ENCODE measurements at places on chromosomes 1 and 21.

DNA sequence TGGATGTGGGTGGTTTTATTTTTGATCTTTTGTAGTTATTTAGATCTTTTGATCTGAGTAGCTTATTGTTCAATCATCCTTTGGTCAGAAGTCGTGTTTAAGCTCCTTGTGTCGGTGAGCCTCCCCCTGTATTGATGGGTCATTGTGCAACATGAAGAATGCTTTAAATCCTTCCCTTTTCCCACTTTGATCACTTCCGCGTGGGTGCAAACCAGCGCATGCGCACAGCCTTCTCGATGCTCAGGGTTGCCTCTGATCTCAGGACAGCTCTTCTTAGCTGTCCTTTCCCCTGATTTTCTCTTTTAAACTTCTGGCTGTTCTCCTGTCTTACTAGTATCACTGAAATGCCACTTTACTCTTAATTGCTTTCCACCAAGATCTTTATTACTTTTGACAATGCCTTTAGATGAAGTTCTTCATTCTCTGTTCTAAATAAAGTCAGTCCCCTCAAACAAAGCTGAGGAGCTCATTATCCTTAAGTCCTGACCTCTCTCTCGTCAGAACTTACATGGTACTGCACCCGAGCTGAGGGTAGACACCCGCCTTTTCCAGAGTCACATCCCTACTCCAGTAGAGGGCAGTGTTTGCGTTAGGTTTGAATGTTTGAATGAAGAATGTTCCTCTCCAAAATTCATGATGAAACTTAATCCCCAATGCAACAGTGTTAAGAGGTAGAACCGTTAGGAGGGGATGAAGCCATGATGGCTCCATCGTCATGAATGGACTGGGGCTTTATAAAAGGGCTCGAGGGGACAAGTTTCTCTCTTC lies 547.9 kb upstream of the TMPRSS15 start:
- peak; percentile 24 for DNase-seq

DNA sequence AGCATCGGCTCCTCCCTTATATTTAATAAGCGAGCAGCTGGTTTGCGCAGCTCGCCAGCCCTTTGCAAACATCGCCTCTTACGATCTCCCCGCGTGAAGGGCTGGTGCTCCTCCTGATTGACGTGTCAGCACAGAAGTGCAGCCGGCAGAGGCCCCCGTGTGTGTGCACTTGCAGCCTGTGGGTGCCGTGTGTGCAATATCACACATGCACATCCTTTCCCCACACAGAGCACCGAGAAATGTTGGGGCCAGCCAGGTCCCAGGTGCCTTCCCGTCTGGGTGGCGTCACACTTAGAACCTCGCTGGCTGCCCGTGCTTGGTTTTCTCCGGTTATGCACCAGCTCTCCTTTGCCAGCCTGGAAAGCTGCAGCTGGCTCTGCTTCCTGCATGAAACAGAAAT lies 126.6 kb upstream of the AJAP1 start:
- DNase-seq = no peak

GRCh38 chr21:42396799-42397745 lies 1.2 kb upstream of the TMPRSS3 start:
- DNase-seq = no peak

DNA sequence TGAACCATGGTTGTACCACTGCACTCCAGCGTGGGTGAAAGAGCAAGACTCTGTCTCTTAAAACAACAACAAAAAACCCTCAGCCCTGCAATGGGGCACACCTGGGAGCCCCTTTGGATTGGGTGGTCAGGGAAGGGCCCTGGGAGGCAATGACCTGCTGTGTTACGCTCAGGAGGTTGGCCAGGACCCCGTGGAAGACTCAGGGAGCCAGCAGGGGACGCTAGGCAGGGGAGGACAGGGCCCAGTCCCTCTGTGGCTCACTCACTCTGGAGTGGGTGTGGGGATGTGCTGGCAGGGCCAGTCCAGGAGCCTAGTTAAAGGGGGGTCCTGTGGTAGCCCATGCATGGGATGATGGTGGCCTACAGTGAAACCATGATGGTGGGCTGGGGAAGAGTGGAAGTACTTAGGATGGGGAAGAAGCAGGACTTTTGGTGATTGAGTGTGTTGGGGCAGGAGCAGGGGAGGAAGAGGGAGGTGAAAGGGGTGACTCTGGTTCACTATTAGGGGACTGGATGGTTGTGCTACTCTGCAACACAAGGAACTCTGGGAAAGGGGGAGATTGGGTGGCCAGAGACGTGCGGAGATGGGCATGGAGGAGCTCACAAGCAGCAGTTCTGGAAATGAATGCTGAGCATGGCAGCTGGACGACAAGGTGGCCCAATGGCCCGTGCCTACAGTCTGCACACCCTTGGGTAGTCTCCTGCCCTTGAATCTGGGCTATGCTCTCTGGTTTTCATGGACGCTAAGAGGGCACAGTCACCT lies 56.3 kb upstream of the FAM20B start:
- no peak for DNase-seq

- DNase-seq = no peak
These were observed 387.0 kb downstream of the USP25 start for GRCh38 chr21:16116798-16117197.

- peak; percentile 86 for DNase-seq
These were observed 132.8 kb downstream of the PTPRC start for GRCh38 chr1:198771563-198772153.

GRCh38 chr1:8858112-8858668 lies 20.3 kb downstream of the ENO1 start:
- no peak for DNase-seq

DNA sequence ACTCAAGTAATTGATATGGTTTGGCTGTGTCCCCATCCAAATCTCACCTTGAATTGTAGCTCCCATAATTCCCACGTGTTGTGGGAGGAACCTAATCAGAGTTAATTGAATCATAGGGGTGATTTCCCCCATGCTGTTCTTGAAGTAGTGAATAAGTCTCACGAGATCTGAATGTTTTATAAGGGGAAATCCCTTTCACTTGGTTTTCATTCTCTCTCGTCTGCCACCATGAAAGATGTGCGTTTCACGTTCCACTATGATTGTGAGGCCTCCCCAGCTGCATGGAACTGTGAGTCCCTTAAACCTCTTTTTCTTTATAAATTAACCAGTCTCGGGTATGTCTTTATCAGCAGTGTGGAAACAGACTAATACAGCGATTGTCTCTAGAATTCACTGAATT lies 135.4 kb downstream of the BACH1 start:
- DNase-seq = no peak

GRCh38 chr1:175075572-175076568 lies 8.2 kb downstream of the TNN start:
- DNase-seq = no peak

DNA sequence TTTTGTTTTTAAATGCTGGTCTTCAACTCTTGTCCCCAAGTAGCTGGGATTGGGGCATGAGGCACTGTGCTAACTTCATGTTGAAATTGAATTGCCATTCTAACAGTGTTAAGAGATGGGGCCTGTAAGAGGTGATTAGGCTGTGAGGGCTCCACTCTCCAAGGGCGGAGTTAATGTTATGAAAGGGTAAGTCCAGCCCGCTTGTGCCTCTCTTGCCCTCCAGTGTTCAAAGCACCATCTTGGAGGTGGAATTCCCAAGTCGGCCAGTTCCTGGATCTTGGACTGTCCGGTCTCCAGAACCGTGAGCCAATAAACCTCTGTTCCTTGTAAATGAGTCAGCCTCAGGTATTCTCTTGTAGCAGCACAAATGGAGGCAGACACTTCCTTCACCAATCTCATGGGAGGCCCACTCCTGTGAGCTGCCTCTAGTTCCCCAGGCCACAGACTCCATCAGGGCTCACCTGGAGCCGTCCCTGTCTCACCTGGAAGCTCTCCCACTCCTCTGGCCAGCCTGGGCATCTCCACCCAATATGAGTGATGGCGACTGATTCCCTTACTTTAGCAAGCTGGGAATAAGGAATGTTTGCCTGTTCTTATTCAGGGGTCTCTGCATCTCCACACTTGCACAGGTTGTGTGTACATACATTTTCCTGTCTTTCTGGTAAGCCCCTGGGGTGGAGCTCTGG lies 15.5 kb downstream of the IBA57 start:
- no peak for DNase-seq

DNA sequence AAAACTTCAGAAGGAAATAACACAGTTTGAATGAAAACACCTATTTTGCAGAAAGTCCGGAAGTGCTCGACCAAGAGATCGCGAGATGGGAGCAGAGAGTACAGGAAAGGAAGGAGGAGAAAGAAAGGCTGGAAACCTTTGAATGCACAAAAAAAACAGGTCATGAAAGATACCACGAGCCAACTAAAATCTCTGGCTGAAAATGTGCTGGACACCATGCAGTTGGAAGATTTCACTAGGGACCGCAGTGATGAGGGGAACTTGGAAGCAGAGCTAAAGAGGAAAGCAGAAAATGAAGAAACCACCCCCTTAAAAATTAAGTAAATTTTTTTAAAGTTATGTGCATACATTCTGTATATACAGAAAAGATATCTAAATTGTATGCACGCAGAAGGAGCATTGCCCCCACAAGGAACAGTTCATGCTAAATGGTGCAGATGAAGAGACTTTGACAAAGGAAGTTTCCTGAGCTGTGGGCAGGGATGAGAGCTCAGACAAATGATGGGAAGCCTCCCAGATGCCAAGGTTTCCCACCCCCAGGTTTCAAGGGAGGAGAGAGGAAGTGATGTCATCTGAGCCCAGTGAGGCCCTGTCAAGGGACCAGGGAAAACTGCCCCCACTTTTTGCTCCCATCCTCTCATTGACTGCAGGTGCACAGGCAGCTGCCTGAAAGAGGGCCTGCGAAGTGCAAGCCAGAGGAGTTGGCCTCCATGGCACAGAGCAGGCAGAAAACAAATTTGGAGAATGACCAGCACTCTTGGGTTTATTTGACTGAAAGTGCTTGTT lies 52.5 kb downstream of the ETS2 start:
- DNase-seq = no peak

GRCh38 chr1:77238462-77238861 lies 19.2 kb upstream of the PIGK start:
- DNase-seq = no peak

GRCh38 chr1:68010090-68010489 lies 40.3 kb downstream of the DIRAS3 start:
- no peak for DNase-seq

- no peak for DNase-seq
These were observed at the start of gene A3GALT2 for GRCh38 chr1:33320619-33321165. A3GALT2 (minus strand) TSS chr1:33321098; CDS start chr1:33321098, 0 bp downstream.

DNA sequence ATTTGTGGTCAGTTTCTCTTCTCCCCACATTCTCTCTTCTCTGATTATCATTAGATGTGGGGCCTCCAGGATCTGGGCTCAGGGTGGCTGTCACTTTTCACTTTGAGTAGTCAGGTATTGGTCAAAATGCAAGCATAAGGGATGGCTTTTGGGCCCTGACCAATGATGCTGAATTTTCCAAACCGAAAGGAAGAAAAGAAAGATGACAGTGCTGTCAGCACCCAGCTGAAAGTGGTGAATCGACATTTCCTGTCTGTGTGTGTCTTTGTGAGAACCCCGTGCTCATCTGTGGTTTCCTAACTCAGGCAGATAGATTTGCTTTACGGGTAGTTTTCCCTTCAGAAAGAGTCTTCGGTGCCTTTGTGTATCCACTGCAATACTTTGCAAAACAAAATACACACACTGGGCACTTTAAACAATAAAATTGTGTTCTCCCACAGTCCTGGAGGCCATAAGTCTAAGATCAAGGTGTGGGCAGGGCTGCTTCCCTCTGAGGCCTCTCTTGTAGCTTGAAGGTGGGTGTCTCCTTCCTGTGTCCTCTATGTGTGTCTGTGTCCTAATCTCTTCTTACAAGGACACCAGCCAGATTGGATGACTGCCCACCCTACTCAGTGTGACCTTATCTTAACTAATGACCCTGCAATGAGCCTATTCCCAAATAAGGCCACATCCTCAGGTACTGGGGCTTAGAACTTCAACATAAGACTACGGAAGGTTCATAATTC lies 274.8 kb upstream of the AJAP1 start:
- DNase-seq = no peak

DNA sequence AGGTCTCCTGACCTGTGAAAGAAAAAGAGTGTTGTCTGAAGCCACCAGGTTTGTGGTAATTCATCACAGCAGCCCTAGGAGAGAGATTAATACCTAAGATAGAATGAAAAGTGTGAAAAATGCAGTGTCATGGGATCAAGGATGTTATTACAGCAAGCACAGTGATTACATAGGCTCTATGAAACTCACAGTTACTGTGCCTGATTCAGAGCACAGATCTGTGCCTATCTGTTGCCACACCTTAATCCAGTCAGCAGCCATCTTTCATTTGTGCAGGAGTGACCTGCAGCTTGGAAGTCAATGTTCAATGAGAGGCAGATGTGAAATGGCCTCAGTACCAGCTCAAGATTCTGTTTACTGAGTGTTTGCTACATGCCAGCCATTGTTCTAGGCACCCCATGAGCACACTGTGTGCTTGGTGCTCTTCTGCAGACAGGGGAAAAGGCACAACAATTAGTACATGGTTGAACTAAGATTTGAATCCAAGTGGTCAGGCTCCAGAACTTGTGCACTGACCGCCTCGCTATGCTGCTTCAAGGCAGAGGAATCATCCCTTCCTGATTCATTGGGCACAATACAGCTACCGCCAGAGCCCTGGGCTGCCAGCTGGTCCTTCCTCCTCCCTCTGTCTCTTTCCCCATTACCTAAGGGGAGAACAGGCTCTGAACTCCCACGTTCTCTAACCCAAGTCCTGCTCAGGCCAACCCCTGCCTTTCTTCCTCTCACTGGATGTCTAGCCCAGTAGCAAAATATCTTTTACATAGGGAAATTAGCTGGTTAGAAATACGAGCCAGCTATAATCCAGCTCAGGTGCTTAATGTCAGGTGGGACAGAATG lies 56.3 kb upstream of the NEK2 start:
- DNase-seq = no peak

GRCh38 chr1:167524651-167525050 lies 6.3 kb upstream of the CD247 start:
- no peak for DNase-seq

DNA sequence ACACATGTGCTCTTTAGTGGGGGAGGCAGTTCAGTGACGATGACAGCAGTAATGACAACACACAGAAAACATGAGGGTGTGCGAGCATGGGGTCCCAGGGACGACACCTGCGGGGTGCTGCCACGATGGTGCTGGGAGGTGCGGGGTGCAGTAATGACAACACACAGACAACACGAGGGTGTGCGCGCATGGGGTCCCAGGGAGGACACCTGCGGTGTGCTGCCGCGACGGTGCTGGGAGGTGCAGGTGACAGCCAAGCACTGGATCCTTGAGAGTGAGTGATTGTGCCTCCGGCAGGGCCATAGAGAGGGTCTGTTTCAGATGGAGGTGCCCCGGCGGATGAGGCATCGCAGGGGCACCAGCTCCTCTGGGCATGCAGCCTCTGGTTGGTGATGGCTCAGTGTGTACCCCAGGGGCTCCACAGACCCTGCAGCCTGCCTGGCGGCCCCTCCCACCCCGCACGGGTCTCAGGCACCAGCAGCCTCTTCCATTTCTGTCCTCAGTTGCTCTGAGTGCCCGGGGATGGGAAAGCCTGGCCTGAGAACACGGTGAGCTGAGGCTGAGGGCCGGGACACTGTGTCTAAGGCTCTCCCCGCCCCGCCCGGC lies 191.7 kb upstream of the ARHGEF16 start:
- DNase-seq = no peak
